Retina (tissue), 1 donor: ENCODE measurements at places on chromosomes 6 and 20.

GRCh38 chr6:170090561-170090960 is 200.3 kb downstream of the DLL1 start:
- peak; percentile 3 for DNase-seq

GRCh38 chr6:109503327-109504224 is 20.6 kb upstream of the ZBTB24 start:
- no peak for DNase-seq

- DNase-seq: peak; percentile 99
Observed at GRCh38 chr6:36027501-36028087, at the start of gene MAPK14. Gene MAPK14, plus strand, starts transcription at chr6:36027808. Its CDS starts 350 bp downstream, at chr6:36028158.

DNA sequence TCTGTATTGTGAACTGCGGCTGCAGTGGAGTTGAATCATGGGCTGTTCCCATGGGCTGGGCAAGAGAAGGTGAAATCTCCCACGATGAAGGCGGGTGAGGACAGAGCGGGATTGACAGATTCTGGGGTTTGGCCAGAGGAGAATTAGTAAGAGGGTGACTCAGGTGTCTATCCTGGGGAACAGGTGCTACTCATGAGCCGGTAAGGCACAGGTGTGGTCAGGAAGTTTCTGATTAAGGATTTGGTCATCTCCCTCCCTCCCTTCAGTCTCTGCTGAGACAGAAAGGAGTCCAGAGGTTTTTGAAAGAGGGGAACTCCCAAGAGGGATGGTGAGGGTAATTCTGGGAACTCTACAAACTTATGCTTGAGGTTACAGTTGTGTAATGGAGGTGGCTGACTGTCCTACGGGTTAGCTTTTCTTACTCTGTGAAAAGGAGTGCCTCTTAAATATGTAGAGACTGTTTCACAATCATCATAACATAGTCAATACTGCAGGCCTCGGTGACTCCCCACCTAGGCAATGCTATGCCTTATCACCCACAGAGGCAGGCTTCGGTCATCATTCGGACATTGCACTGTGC is 31.5 kb downstream of the SERPINB1 start:
- no peak for DNase-seq

DNA sequence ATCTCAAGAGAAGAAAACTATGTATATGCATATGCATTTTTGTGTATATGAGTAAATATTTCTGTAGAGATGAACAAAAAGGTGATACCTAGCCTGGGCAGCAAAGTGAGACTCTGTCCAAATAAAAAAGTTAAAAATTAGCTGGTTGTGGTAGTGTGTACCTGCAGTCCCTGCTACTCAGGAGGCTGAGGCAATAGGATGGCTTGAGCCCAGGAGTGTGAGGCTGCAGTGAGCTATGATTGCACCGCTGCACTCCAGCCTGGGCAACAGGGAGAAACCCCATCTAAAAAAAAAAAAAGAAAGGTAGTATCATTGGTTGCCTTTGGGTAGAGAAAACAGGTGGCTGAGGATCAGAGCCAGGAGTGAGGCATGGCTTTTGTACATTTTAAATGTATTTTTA is 50.9 kb downstream of the KLHL31 start:
- no peak for DNase-seq

- no peak for DNase-seq
Observed at GRCh38 chr6:16688436-16688835, 72.8 kb downstream of the ATXN1 start.

DNA sequence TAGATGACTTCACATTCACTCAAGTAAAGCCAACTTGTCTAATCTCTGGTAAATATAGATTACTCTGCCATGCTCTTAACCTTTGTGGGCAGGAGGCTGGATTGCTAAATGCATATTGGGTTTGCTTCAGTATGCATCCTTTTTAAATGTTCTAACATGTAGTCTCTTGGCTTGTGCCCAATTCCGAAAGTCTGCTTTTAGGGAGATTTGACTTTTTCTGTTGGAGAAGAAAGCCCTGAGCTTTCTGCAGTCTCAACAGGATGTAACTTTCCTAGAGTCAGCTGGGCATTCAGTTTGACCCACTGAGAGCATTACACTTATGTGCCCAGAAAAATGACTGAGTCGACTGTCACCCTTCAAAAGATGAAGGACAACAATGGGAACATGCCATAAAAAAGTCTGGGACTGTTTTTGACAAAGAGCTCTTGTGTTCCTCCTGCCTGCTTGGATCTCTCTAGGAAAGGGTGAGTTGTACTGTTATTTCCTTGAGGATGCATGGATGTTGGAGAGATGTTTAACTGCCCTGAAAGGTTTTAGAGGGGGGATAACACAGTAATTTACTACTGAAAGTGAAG is 299.4 kb downstream of the ZFAND3 start:
- no peak for DNase-seq

GRCh38 chr6:44829836-44830235 is 442.3 kb downstream of the CDC5L start:
- DNase-seq: no peak

GRCh38 chr6:53790886-53791285 is 3.9 kb upstream of the LRRC1 start:
- no peak for DNase-seq

- no peak for DNase-seq
Observed at GRCh38 chr20:32215147-32215546, 7.5 kb downstream of the POFUT1 start.

DNA sequence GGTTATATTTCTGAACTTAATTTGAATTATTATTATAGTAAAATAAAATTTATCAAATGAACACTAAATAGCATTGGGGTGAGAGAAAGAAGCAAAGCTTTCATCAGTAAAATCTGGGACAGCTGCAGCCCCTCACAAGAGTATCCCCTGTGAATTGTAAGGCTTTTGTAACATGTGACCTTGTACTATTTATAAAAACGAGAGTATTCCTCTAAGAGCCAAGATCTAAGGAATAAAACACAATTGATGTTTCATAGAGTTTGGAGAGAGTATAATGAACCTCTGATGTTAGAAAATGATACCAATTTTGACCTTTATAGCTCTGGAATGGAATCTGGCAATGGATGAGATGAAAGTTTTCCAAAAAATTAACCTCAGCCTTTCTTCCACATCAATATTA is 617.2 kb upstream of the ID4 start:
- DNase-seq: no peak

GRCh38 chr6:73675466-73676098 is 20.4 kb upstream of the CD109 start:
- DNase-seq: peak; percentile 70

DNA sequence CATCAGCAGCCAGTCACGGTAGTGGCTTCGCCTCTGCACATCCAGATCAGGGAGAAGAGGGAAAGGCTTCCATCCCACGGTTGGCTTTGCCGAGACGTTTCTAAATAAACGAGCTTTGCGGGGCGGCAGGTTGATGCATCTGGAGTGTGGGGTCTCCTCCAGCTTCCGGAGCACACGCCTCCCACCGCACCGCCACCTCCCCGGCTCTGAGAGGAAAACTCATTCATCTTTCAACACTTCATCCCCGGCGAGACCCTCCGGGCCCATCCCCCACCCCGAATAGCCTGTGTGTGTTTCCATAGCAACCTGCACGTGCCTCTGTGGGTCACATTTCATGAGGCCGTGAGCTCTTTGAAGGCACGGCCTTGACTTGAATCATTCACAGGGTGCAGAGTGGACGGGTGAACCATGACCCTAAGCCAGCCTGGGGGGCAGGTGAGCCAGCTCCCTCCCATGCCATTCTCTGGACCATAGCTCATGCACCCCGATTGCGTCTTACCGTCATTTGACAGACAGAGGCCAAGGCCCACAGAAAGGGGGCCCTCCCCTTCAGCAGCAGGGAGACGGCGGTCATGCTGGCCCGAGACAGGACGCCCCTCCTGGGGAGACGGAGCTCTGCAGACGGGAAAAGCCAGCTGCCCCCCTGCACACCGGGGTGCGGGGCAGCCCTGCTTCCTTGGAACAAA is 16.2 kb upstream of the CHRNA4 start:
- peak; percentile 94 for DNase-seq

GRCh38 chr6:110552076-110552475 is 75.7 kb upstream of the SLC22A16 start:
- DNase-seq: no peak

- DNase-seq: no peak
Observed at GRCh38 chr20:37230200-37230599, 31.4 kb downstream of the GHRH start.

DNA sequence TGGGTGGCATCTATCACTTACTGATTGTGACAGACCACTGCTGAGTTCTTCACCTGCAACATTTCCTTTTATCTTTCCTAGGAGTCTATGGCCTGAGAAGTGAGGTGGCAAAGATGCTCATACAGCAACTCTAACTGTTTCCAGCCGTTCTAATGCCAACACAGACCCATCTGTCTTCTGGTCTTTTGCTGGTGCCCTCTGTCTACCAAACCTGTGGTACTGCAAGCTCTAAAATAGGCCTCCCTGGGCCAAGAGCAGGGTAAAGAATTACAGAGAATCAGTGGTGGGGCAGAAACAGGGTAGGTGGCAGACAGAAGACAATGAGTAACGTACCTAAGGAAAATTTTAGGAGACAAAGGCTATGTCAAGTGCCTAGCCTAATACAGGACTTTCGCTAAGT is 611.0 kb upstream of the FLRT3 start:
- DNase-seq: no peak
